A549 (cell line): ENCODE measurements at places on chromosomes 5 and 9. TPM values are rescaled to one million over a fixed set of nuclear protein-coding genes. Genes with fewer than 3 reads are reported as not detected.
A peak's percentile ranks its signal among the peaks of the same experiment; 100 is the strongest.

DNA sequence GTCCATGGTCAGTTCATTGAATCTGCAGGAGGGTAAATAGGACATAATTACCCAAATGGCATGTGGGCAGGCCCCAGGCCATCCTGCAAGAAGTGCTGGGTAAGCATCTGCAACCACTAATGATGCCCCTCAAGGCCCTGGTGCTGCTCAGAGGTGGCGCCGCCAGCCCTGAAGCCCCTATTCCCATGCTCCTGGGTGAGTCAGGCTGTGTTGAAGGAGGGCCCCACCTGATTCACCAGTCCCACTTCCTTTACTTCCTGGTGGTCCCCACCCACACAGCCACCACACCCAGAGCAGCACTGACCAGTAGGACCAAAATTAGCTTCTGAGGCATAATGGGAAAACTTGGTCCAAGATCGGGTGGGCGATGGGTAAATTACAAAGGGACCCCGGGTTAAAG is 120.4 kb upstream of the SPRY4 start:
- DNase-seq: no peak

GRCh38 chr9:84686068-84686467 is 16.5 kb downstream of the NTRK2 start:
- no peak for DNase-seq

GRCh38 chr5:144567421-144567780 is 396.7 kb downstream of the KCTD16 start:
- DNase-seq: no peak

DNA sequence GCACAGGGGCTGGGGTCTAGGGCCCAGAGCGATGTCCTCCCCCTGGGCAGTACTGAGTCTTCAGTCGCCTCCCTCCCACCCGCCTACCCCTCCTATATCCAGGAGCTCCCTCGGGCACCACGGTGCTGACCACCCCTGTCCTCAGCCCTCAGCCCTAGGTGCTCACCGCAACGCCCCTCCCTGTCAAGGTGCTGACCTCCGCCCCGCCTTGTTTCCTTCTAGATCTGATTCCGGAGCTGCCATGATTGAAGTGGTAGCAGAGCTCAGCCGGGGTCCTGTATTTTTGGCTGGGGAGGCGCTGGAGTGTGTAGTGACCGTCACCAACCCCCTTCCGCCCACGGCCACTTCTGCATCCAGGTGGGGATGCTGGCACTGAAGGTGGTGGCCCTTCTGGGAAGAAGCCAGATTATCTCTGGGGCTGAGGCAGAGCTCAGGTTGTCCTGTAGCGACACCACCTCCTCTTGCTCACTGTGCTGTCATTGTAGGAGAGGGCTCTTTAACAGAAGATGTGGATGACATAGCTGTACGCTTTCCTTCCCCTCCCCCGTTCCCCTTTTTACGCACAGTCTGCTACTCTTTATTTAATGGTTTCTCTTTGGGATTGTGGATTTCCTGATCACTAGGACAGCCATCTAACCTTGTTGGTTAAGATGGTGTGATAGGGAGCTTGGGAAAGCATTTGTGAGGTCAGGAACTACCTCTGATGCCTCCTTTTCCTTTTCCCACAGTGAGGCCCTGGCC is 598 bp downstream of the RGP1 start:
- no peak for DNase-seq

The COL15A1 gene
- 0.09 to 0.15 TPM (median 0.12 TPM) in 3 replicates for polyA plus RNA-seq

The AJM1 gene
- 3.0 to 3.6 TPM (median 3.2 TPM) in 3 replicates for polyA plus RNA-seq

GRCh38 chr9:125262294-125262991 is 817 bp downstream of the GAPVD1 start:
- DNase-seq: no peak

The RASEF gene
- polyA plus RNA-seq: 4.7 to 5.3 TPM (median 5.1 TPM) in 3 replicates

DNA sequence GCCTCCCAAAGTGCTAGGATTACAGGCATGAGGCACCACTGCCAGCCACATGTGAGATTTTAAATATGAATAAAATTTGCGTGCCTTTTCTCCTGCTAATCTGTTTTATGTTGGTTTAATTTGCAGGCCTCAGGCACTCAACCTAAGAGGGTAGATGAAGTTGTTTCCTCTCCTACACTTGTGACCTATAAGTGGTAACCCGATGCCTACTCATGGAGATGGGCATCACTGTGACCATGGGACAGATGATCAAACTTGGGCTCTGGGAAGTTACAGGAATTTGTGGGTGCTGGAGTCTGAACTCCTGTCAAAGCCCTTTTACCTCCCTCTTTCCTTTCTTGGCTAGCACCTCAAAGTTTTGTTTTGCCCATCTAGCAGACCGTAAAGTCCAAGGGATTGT is 1.1 kb downstream of the SLC28A3 start:
- DNase-seq: no peak

The BNC2 gene
- polyA plus RNA-seq: 6.2 to 7.6 TPM (median 6.2 TPM) in 3 replicates

- no peak for DNase-seq
Measured at GRCh38 chr5:62328772-62329491, 22.9 kb downstream of the KIF2A start.

The SEMA4D gene
- polyA plus RNA-seq: 4.5 to 7.2 TPM (median 5.8 TPM) in 3 replicates

The PCDHGA8 gene
- 0.03 to 0.04 TPM (median 0.04 TPM) in 3 replicates for polyA plus RNA-seq

DNA sequence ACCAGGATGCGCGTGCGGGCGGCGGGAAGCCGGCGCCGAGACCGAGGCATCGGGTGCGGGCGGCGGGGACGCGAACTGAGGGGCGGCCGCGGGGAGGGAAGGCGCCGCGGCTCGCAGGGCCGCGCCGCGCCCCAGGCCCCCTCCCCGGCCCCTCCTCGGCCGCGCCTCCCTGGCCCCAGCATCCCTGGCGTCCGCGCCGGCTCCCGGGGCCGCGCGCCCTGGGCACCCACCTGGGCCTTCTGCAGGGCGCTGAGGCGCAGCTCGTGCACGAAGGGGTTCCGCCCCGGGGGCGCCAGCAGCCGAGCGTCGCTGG is 324 bp downstream of the LPCAT1 start:
- DNase-seq: no peak

DNA sequence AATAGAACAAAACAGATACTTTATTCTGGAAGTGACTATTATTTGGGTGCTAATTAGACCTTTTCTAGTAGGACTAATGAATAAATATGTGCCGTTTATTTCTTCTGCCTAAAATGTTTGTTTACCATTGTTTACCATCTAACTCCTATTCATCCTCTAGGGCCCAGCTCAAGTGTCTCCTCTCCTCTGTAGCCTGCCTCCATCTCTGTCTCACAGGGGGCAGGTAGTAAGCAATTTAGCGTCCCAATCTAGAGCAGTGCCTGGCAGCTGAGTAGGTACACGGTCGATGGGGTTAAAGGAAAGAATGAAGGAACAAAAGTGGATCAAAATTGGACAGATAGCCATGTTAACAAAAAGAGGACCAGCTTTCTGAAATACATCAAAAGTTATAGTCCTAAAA is 230.9 kb downstream of the SLF1 start:
- DNase-seq: no peak

GRCh38 chr5:138024117-138024516 is 8.8 kb downstream of the FAM13B start:
- DNase-seq: no peak

The SHOC1 gene
- not detected in 3 replicates for polyA plus RNA-seq

DNA sequence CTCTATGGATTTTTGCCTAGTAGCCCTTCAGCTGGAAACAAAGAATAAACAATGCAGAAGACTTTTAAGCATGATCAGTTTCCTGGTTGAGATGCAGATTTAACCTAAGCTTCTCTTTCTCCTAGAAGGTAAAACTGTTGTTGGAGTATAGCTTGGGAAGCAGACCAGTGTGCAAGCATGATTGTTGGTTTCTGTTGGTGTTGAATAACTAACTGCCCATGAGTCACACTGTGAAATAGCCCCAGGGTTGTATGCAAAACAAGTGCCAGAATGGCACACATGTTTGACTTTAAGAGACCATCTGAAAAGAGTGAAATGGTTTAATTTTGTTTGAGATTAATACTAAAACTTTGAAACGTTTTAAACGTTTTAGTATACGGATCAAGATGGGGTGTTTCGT is 227.1 kb downstream of the ARHGEF28 start:
- peak; percentile 30 for DNase-seq

The RNF208 gene
- 1.0 to 1.7 TPM (median 1.7 TPM) in 3 replicates for polyA plus RNA-seq

The SV2C gene
- polyA plus RNA-seq: not detected in 3 replicates

DNA sequence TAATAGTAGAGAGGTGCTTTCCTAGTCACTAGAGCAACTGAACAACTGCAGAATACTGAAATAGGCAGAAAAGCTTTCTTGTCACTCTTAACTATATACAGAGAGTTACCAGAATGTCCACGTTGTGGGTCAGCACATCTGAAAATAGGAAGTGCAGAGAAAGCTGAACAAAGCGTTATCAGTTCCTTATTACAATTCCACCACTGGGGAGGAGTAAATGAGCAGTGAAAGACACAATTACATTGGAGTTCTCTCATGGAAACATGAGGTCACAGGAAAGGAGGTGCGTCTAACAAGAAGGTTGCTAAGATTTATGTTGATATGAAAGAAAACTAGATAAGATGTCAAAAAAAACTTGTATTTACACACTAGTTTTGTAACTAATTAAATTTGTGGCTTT is 461.9 kb upstream of the COX7C start:
- DNase-seq: no peak

DNA sequence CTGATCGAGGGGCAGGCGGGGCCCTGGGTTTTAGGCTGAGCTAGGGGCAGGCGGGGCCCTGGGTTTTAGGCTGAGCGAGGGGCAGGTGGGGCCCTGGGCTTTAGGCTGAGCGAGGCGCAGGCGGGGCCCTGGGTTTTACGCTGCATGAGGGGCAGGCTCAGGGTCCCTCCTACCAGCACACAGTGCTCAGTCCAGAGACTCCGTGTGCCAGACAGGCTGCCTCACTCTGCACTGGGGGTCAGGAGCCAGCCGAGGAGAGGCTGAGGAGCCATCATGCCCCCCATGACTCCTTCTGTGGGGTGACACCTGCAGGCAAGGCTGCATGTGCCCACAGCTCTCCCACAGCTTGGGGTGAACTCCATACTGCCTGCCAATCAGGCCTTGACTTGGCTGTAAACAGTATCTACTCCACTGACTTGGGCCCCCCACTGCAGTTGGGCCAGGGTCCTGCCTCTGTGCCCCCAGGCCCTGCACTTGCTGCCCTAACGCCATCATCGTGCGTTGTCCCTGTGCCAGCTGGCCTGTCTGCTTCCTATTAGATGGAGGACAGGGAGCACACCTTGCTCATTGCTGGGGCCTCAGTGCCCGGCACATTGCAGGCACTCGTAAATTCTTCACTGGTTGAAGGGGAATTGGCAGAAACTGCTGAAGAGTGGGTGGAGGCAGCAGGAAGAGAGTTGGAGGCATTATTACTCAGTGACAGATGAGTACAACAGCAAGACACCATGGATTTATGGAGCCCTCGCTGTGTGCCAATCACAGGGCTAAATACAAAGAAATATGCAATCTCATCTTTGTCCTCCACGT is 78.6 kb downstream of the AMBP start:
- DNase-seq: no peak

DNA sequence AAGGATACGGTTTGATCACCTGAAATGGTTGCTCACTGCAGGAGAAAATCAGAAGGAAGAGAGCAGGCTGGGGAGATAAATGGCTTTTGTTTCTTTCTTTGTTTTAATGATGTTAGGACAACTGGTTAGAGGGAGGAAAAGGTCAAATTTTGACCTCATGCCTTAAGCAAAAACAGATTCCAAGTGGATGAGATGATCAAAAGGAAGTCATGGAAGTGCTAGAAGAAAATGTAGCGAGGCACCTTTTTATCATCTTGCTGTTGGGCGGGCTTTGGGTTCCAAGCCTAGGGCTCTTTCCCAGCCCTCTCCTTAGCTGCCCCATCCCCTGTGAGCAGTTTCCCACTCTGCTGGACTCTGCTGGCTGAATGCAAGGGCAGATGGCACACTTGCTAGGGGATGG is 127.9 kb downstream of the ADAMTS2 start:
- no peak for DNase-seq

GRCh38 chr5:142548739-142549275 is 137.1 kb downstream of the FGF1 start:
- peak; percentile 93 for DNase-seq

The ITK gene
- not detected in 3 replicates for polyA plus RNA-seq

DNA sequence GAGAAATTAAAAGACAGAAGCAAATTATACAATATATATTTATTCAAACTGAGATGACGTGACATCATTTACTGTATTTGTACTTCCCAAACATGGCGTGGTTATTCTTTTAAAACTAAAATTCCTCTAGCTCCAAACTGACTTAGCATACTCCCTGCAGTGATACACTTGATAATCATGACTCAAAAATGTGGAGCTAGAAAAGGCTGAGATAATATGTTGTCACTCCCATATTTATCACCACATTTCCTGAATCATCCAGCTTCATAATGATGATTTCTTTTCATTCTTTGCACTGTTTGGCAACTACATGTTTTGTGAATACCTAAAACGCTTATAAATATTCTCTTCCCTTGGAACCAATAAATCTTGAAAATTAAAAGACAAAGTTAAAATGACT is 341.0 kb downstream of the EBF1 start:
- DNase-seq: no peak

- no peak for DNase-seq
Measured at GRCh38 chr5:112436144-112436543, 17.1 kb upstream of the EPB41L4A start.
